ENCODE measurements at places on chromosomes 7 and 10.

DNA sequence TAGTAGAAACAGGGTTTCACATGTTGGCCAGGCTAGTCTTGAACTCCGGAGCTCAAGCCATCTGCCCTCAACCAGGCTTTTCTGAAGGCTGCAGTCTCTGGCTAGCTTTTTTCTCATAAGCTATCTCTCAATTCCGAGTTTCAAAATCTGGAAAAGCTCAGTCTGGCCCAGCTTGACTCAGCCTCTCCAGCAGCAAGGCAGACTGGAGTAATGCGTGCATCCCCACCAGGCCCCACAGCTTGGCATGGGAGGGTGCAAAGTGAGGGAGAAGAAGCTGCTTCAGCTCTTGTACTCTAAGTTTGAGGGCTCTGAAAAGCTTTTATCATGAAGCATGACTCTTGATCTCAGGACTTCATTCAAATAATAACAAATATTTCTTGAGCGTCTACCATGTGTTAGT lies 4.8 kb downstream of the DHTKD1 start:
- no peak for DNase-seq

GRCh38 chr10:113443141-113443925 lies 109.5 kb upstream of the HABP2 start:
- no peak for DNase-seq

DNA sequence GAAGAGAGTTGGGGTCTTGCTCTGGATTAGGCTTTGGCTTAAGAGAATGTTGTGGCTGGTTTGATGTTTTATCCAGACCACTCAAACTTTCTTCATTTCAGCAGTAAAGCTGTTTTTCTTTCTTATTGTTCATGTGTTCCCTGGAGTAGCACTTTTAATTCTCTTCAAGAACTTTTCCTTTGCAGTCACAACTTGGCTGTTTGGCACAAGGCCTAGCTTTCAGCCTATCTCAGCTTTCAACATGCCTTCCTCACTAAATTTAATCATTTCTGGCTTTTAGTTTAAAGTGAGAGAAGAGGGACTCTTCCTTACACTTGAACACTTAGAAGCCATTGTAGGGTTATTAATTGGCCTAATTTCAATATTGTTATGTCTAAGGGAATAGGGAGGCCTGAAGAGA lies 18.1 kb downstream of the CCDC126 start:
- no peak for DNase-seq

DNA sequence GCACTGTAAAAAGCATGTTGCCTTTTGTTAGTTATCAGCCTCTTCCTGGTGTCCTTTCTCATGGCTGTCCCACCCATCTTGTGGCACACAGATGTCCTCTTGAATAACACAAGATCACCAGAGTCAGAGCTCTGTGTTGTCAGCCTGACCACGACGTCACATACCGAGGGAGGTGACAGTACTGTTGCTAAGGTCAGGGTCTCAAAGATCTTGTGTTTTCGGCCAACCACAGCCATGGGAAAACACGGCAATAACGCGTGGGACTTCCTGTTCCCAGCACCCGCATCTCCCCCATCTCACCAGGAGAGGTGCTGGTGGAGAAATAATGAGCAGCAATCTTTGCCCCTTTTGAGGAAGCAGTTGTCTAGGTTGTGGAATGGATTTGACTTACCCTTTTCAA lies 40.4 kb downstream of the NPVF start:
- DNase-seq: no peak

DNA sequence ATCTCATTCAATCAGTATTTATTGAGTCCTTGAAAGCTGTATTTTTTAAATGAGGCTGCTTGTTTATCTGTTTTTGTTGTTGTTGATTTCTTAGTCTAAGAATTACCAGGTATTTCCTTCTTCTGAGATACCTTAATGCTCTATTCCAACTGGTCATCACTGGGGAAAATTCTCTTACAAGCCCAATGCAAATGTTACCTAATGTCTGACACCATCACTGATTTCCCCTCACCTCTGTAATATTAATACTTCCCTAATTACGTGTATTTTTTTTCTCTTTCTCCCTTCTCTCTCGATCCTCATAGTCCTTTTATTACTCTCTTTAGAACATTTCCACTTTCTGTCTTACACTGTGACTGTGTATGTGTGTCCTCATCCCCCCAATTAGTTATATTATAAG lies 13.9 kb downstream of the HDAC9 start:
- no peak for DNase-seq

- DNase-seq: no peak
These were observed 25.5 kb downstream of the OGDHL start for GRCh38 chr10:49736564-49737113.

- no peak for DNase-seq
These were observed 329.9 kb upstream of the ZMIZ1 start for GRCh38 chr10:78738861-78739260.

DNA sequence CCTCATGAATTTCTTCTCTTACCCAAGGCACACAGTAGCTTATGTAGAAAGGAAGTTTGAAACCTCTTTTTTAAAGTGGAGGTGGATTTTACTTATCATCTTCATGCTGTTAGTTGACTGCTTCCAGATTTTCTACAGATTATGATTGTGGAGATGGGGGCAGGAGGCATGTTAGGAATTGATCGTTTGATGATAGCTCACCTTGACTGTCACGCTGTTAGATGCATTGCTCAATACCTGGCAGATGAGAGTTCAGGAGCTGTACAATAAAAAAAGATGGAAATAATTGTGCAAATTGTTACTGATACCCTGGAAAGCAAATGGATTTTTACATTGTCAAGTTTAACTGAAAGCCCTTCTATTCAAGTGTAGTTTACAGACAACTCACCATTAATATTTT lies 340.3 kb downstream of the PLXDC2 start:
- no peak for DNase-seq
